Effector memory CD8-positive, alpha-beta T cell (primary cell): ENCODE measurements at places on chromosomes 7 and 10.

- DNase-seq: no peak
Observed at GRCh38 chr7:157863906-157864810, 527.4 kb downstream of the DNAJB6 start.

GRCh38 chr7:90178679-90179278, 24.5 kb downstream of the STEAP1 start:
- DNase-seq: no peak

- DNase-seq: no peak
Observed at GRCh38 chr7:149489391-149490024, 8.1 kb downstream of the ZNF746 start.

GRCh38 chr7:102306916-102307677, 20.4 kb downstream of the SH2B2 start:
- DNase-seq: no peak
